GM23248 (cell line): ENCODE measurements at places on chromosomes 6 and 20. TPM values are rescaled to one million over a fixed set of nuclear protein-coding genes. Genes with fewer than 3 reads are reported as not detected.

MEP1A gene
- total RNA-seq, result not detected in 2 replicates

HEBP2 gene
- 32.4 and 62.8 TPM in 2 replicates for total RNA-seq

CDS2 gene
- total RNA-seq, result 31.6 and 37.1 TPM in 2 replicates

IL17A gene
- total RNA-seq, result not detected in 2 replicates
